ENCODE measurements at places on chromosomes 4 and X. TPM values are rescaled to one million over a fixed set of nuclear protein-coding genes. Genes with fewer than 3 reads are reported as not detected.

CENPVL3 gene
- total RNA-seq: not detected

LIMCH1 gene
- total RNA-seq: not detected

SLC6A14 gene
- total RNA-seq: not detected

ZFP92 gene
- 0.08 TPM for total RNA-seq

RHOXF2B gene
- total RNA-seq: not detected

PSAPL1 gene
- total RNA-seq: not detected

MID1 gene
- total RNA-seq: not detected

Measured in CD4-positive, alpha-beta T cell (primary cell).